RPMI7951 (cell line): ENCODE measurements at places on chromosomes 5 and 9. TPM values are rescaled to one million over a fixed set of nuclear protein-coding genes. Genes with fewer than 3 reads are reported as not detected.

Gene ANKDD1B
- not detected in 2 replicates for total RNA-seq

Gene KCNT1
- total RNA-seq = not detected in 2 replicates

Gene LIX1
- total RNA-seq = not detected in 2 replicates

Gene GAPT
- not detected in 2 replicates for total RNA-seq

Gene POU4F3
- total RNA-seq = 0.20 TPM in 1 of 2 replicates, not detected in the other

Gene KCNIP1
- total RNA-seq = not detected in 2 replicates

Gene CYLC2
- not detected in 2 replicates for total RNA-seq

Gene SLCO4C1
- under 0.01 TPM in 2 replicates for total RNA-seq

Gene GPR107
- 11.3 and 16.0 TPM in 2 replicates for total RNA-seq

Gene COL23A1
- 0.12 and 0.39 TPM in 2 replicates for total RNA-seq

Gene PTGR1
- total RNA-seq = 86.5 and 92.4 TPM in 2 replicates

Gene PLAC8L1
- total RNA-seq = not detected in 2 replicates

Gene SHOC1
- total RNA-seq = not detected in 2 replicates

Gene SLC45A2
- 0.49 and 2.0 TPM in 2 replicates for total RNA-seq

Gene ANKRD33B
- 0.36 and 0.59 TPM in 2 replicates for total RNA-seq

Gene NMUR2
- not detected in 2 replicates for total RNA-seq

Gene RNF180
- under 0.01 and 0.10 TPM in 2 replicates for total RNA-seq

Gene FBLL1
- 0.10 and 1.7 TPM in 2 replicates for total RNA-seq

Gene PCDHB8
- total RNA-seq = 0.10 and 0.12 TPM in 2 replicates
